AG09319 (cell line): ENCODE measurements at places on chromosomes 3 and 15.
A peak's percentile ranks its signal among the peaks of the same experiment; 100 is the strongest.

GRCh38 chr15:65743637-65744252 is 48.3 kb downstream of the DENND4A start:
- DNase-seq = no peak

- no peak for DNase-seq
These were observed 75.8 kb upstream of the LIPC start for GRCh38 chr15:58355973-58356372.

GRCh38 chr15:51227940-51228732 is 110.3 kb downstream of the CYP19A1 start:
- peak; percentile 81 for DNase-seq

DNA sequence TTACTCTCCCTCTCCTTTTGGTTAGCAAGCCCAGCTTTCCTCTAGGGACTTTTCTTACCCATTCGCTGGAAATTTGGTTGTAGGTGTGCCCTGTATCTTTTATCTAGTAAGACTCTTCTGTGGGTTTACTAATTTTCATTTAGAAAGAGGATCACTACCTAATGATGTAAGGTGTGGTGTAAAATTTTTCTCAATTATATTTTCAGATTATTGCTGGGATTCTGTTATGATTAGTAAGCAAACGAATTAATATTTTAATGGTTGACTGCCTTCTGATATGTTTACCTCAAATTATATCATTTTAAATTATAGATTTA is 28.5 kb downstream of the PLCL2 start:
- no peak for DNase-seq

GRCh38 chr3:187066228-187066995 is 72.9 kb downstream of the RPL39L start:
- no peak for DNase-seq

- DNase-seq = no peak
These were observed at the start of gene ESYT3 for GRCh38 chr3:138434276-138434874. Gene ESYT3 (plus strand): TSS chr3:138434616. CDS start chr3:138434799, 183 bp downstream.

DNA sequence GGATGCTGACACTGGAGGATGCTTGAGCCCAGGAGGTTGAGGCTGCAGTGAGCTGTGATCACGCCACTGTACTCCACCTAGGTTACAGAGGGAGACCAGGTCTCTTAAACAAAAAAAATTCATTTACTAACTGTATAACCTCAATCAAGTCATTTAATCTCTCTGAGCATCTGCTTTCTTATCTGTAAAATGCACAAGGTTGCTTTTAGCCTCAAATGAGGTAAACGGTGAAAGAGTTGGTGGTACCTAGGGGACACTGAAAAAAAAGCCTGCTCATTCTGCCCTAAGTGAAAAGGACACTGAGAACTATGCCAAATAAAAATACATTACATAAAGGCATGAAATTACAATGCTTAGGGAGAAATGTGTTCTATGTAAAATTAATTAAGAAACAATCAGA is 3.4 kb downstream of the PP2D1 start:
- DNase-seq = no peak

DNA sequence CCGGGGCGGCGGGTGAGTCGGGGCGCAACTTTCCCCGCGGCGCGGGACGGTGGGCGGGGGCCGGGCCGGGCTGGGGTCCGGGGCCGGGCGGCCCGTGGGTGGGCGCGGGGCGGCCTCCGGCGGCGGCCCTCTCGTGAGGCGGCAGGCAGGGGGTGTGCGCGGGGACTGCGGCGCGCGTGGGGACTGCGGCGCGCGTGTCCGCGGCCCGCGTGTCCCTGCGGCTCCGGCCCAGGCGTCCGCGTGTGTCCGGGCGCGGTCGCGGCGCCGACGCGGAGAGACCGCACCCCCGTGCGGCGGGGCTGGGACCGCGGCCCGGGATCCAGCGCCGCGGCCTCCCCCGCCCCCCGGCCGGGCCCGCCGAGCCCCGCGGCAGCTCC is 349 bp downstream of the PLXNA1 start:
- DNase-seq = no peak

DNA sequence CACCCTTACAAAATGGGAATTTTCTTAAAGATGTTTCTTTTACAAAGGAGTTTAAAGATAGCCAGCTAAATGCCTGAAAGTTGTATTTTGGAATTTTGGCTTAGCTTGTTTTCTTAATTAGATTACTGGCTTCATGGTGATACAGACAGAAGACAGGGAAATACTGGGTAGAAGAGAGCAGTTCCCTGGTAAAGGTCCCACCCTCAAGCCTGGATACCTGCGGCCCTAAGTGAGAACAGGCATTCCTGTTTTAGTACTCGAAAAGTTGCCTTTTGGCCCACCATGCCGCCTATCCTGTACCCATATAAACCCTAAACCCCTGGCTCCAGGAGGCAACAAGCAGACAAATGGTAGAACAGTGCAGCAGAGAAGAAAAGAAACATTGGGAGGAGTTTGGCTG is 29.4 kb downstream of the SETMAR start:
- no peak for DNase-seq

GRCh38 chr3:67521053-67521646 is 133.3 kb downstream of the SUCLG2 start:
- no peak for DNase-seq

GRCh38 chr15:81117136-81117535 is 16.9 kb upstream of the CFAP161 start:
- DNase-seq = no peak

- no peak for DNase-seq
These were observed 881.5 kb downstream of the VGLL3 start for GRCh38 chr3:86109434-86109833.

- DNase-seq = no peak
These were observed 54.5 kb upstream of the VGLL3 start for GRCh38 chr3:87045473-87045872.

GRCh38 chr3:149495581-149496125 is 21.2 kb downstream of the TM4SF4 start:
- DNase-seq = no peak

DNA sequence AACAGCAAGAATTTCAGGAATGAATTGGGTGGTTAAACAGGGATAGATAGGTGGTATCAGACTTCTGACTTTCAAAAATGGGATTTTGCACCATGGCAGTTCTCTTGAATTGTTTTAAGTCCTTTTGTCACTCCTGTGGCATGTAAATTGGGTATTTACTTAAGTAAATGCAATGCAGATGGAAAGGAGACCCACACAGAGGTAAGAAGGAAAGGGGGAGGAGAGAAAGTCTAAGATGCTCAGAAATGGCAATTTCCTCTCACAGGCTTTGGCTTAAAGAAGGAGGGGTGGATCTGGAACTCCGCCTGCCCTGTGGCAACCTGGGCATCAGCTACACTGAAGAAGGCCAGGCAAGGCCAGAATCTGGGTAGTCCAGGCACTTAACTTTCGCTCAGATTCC is 197.1 kb upstream of the UBE2E1 start:
- no peak for DNase-seq

DNA sequence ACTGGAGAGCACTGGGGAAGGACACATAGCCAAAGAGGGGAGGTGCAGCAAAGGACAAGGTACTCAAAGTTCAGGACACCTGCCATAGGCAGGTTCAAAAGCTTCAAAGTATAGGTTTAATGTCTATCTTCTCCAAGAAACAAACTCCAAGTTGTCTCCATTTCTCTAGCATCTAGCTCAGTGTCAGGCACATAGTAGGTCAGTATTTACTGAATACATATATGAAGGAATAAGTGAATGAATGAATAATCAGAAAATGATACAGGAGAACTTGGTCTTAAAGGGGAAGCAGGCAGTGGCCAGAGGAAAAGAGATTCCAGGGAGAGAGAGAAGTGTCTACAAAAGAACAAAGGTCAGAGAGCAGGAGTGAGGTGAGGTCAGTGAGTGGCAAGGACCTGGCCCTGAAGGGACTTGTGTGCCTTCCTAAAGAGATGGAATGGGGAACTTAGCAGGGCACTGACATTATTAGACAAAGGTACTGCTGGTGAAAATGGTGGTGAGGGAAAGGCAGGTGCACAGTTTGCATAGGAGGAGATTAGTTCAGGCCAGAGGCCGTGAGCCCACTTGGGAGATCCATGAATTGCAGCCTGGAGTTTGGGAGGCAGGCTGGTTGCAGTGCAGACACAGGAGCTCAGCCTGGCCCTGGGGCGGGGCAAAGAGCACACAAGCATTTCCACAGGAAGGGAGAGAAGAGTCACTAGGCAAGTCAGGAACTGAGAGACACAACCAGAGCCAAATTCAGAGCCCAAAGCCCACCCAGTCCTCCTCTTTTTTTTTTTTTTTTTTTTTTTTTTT is 21.4 kb downstream of the TBC1D2B start:
- DNase-seq = no peak

DNA sequence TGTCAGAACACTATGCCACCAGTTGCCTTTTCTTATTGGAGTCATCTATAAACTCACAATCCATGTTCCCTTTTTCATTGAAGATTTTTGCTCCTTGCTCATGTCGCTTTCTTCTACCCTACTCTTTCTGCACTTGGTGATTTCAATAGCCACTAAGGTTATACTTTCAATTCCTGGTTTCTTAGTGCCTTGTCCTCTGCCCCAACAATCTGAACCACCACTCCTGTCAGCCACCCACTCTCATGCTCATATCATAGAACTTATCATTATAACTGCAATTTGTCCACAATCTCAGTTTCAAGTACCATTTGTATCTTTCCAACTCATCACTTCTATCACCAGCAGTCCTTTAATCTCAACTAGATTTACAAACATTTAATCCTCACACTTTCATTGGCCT is 10.0 kb upstream of the GRAMD1C start:
- no peak for DNase-seq

DNA sequence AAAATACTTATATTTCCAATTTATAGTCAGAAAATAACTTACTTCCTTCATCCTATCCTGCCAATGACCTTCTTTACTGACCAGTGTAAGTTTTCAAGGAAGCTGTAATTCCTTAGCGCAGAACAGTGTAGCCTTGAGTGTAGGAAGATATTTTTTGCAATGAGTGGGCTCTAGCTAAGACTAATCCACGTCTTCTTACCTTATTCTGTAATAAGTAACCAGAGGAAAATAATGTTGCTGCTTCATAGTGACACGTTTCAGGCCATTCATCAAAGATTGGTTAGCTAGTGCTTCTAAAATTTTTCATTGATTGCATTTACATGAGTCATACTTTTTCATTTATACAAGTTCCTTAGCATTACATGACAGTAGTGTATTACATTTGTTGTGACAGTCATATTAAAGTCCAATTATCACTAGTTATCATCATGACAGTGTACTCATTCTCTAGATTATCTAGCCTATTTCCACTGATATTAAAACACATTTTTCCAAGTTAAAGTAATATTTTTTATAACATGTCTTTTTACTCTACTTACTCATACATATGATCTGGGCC is 403.8 kb upstream of the EPHA3 start:
- no peak for DNase-seq

DNA sequence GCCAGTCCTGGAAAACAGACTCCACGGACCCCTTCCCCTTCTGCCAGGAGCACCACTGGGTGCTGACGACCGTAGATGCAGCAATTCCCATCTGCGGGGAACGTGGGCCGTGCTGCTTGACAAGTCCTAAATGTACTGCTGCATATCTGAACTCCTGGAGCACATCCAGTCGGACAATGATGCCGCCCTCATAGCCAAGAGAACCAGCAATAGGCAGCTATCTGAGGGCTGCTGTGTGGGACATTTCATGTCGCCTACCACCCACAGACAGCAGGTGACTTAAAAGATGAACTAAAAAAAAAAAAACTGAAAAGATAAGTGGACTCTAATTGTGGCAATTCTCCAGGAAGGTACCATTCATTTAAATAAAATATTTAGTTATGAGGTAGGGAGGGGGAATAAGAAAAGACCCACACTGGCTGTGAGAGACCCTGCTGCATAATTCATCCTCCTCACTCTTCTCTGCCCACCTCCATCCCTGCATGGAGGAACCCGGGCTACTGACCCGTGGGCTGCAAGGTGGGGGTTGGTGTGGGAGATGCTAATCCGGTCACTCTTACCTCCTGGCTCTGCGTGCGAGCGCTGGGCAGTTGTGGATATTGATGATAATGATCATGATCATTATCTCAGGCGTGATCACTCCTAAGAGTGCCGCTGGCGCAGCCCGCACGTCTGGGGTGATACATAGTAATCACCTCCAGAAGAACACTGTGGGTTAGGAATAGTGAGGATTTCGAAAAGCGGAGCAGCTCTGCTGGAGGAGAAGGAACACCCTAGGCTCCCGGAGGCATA is 28.3 kb downstream of the ALS2CL start:
- DNase-seq = no peak
